MM.1S (cell line): ENCODE measurements at places on chromosomes 1 and 21.

DNA sequence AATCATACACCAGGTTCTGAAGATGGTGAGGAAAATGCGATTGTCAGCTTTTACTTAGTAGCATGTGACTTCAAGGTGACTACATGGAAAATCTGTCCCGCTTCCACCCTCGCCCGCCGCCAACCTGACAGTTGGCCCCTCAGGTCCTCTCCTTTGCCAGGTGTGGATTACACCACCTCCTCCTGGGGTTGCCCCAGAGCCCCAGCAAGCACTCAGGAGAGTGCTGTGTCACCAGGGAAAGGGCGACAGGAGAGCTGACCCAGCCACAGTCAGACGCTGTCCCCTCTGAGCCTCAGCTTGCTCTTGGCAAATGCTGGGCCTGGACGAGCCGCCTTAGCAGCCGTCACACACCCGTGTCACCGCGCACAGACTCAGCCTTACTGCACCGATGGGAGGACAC, 17.9 kb downstream of the PTTG1IP start:
- H3K4me1 ChIP-seq = no peaks in the 10 kb centered on the region
- no peak for DNase-seq
- H3K27me3 ChIP-seq = no peaks in the 10 kb centered on the region
- H3K4me3 ChIP-seq = no peak overlapping the region
- 0 out of 2 replicates have a peak, but pooled peaks cover 2% of the 10 kb centered on the region for H3K36me3 ChIP-seq

DNA sequence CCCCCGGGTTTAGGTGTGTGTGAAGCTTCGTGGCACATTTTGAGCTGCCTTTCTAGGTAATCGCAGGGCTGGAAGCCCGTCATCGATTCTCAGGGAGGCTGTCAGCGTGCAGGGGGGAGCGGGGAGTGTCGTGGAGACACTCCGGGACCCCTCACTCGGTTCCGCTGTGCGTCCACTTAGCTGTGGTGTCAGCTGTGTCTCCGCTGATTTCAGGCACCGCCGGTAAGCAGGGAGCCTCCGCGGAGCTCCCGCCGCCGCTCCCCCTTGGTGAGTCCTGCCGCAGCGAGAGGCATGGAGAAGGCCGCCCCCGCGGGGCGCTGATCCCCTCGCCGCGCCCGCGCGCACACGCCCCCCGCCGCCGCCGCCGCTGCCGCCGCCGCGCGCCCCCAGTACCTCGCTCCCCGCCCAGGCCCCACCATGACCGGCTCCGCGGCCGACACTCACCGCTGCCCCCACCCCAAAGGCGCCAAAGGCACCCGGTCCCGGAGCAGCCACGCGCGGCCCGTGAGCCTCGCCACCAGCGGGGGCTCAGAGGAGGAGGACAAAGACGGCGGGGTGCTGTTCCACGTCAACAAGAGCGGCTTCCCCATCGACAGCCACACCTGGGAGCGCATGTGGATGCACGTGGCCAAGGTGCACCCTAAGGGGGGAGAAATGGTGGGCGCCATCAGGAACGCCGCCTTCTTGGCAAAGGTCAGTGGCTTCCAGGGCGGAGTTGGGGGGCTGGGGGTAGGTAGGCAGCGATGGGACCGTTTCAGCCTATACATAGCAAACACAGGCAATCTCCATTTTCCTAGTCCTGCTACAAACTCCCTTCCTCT, 995 bp downstream of the VASH2 start:
- H3K4me3 ChIP-seq = peak overlapping the region; percentile 61
- H3K27ac ChIP-seq = no peak overlapping the region
- no peak for DNase-seq
- peaks cover 21% of the 10 kb centered on the region for H3K4me1 ChIP-seq
- no peaks in the 10 kb centered on the region for H3K36me3 ChIP-seq

DNA sequence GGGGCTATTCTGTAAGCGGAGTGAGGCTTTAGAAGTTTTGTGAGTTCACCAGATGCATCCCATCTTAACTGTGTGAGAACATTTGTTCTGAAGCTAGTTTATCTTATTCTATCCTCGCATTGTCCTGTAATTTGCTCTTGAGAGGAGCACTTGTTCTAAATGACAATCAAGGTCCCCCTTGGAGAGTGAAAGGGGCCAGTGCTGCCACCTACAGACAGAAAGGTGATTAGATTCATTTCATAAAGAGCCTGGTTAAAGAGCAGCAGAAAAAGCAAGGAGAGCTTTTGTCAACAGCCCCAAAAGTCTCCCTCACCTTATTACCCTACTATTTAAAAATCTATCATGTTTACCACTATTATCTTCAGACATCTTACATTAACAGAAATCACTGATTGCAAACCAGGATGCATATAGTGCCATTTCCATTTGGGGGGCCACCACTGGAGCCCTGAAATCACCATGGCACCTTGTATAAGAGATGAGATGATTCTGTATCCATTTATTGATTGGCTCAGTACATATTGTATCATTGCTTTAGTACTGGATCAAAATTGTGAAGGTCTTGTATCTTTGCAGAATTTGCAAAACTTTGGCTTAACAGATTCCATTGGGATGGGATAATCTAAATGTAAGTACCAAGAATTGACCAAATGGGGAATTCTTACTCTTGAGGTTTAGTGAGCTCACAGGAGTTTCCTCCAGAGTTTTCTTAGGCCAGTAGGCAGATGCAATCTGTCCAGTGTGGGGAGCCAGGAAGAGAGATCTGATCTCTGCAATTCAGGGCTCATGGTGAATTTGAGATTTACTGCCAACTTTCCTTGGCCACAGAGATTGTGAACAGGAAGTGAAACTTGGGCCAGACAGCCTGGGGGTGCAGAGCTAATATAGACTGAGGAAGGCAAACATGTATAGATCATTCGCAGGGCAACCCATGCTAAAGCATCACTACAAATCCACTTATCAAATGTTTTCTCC, 64.3 kb upstream of the TRABD2B start:
- H3K4me1 ChIP-seq = peaks cover 6% of the 10 kb centered on the region; the same call in 1 of the 2 replicates
- H3K27ac ChIP-seq = no peak overlapping the region
- no peaks in the 10 kb centered on the region for H3K36me3 ChIP-seq
- no peaks in the 10 kb centered on the region for H3K27me3 ChIP-seq
- H3K4me3 ChIP-seq = no peak overlapping the region

- no peak for DNase-seq
- no peak overlapping the region for H3K4me3 ChIP-seq
- no peaks in the 10 kb centered on the region for H3K4me1 ChIP-seq
- peaks cover 99% of the 10 kb centered on the region for H3K27me3 ChIP-seq
- H3K36me3 ChIP-seq = no peaks in the 10 kb centered on the region
- no peak overlapping the region for H3K27ac ChIP-seq
These were observed 16.0 kb upstream of the PDE9A start for GRCh38 chr21:42637267-42638041.

GRCh38 chr21:25960402-25960801, 210.2 kb downstream of the APP start:
- peaks cover 19% of the 10 kb centered on the region for H3K4me1 ChIP-seq
- no peak for DNase-seq
- H3K36me3 ChIP-seq = no peaks in the 10 kb centered on the region
- no peak overlapping the region; the same call in 1 of the 2 replicates for H3K4me3 ChIP-seq
- H3K27ac ChIP-seq = peak overlapping the region; percentile 72

DNA sequence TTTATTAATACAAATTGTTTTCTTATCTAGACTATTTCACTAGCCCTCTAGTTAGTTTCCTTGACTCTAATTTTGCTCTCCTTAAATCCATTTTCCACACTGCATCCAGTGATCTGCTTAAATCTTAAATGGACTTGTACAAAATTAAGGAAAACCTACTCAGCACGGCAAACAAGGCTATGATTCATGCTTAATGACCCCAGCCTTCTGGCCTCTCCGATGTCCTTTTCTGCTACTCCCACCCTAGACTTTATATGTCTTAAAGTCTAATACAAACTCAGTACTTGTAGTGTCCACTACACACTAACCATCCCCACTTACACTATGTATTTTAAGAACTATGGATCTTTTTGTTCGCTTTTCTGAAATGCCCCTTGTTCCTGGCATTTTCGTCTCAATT, 2.2 kb downstream of the TMED5 start:
- no peaks in the 10 kb centered on the region for H3K36me3 ChIP-seq
- no peaks in the 10 kb centered on the region for H3K4me1 ChIP-seq
- no peak for DNase-seq
- no peak overlapping the region for H3K27ac ChIP-seq
- no peaks in the 10 kb centered on the region for H3K27me3 ChIP-seq

DNA sequence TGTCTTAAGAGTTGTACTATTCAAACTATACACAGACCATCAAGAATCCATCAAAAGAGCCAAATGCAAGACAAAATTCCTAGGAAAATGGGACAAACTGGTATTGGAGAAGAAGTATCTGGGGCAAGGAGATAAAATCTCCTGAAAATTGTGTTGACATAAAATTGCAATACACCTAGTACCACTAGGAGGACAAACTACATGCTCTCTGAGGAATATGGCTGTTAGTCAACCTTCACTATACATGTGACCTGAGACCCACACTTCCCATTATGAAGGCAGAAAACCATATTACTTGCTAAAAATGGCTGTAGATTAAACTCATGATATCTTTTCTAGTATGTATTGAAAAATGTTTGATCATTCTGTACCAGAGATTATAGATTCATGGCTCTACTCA, 30.0 kb downstream of the IRF2BP2 start:
- no peak for DNase-seq
- no peak overlapping the region for H3K27ac ChIP-seq
- H3K4me1 ChIP-seq = no peaks in the 10 kb centered on the region
- no peaks in the 10 kb centered on the region for H3K36me3 ChIP-seq

GRCh38 chr1:179761296-179761695, 18.2 kb downstream of the FAM163A start:
- no peak overlapping the region for H3K4me3 ChIP-seq
- no peaks in the 10 kb centered on the region for H3K27me3 ChIP-seq
- DNase-seq = no peak
- H3K4me1 ChIP-seq = no peaks in the 10 kb centered on the region
- no peak overlapping the region for H3K27ac ChIP-seq

DNA sequence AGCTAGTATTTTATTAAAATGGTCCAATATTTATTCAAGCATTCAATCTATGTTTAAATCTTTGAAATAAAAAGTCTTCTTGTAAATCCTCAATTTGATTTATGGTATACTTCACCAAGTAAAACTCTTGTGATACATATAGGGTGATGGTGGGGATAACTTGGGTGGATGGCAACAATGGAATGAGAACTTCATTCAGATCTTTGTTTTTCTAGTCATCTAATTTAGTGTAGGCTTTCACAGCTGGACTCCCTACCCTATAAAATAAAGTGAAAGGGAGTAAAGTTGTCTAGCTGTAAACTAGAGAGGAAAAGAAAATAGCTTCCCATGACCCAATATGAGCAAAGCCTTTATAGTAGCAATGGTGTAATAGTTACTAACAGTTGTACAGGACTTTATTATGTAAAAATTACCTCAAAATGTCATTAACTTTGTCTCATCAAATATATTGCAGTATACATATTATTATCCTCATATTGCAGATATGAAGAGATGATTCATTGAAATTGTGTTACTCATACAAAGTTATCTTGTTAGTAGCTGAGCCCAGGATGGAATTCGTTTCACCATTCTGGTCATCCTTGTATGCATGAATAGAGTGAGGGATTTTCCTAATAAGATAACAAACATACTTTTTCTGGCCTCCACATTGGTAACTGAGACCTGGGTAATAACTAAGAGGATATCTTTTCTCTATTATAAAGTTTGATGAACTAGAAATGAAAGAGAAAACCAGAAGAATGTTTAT, 1377.7 kb upstream of the ADGRL4 start:
- H3K4me1 ChIP-seq = no peaks in the 10 kb centered on the region
- H3K27ac ChIP-seq = no peak overlapping the region
- H3K36me3 ChIP-seq = no peaks in the 10 kb centered on the region
- H3K27me3 ChIP-seq = no peaks in the 10 kb centered on the region
- no peak overlapping the region for H3K4me3 ChIP-seq

DNA sequence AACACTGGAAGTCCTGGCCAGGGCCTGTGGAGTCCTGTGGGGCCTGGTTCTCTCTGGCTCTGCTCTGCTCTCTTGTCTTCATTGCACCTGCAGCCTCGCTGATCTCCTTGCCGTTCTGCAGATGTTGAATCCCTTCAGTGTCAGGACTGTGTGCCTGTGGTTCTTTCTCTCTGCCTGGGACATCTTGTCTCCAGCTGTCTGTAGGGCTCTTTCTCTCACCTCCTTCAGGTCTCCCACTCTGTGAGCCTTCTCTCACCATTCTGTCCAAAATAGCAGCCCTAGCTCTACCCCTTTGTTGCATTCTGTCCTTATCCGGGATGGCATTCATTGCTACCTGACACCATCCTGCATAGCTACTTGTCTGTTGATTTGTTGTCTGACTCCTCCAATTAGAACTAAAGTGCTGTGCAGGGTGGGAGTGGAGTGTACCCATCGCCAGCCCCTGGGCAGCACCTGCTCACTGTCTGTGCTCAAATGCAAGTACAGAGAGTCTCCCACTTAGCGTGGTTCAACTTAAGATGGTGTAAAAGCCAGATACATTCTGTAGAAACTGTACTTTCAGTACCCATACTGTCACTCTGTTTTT, 8.9 kb downstream of the PGBD2 start:
- no peaks in the 10 kb centered on the region for H3K27me3 ChIP-seq
- peaks cover 7% of the 10 kb centered on the region; the same call in 1 of the 2 replicates for H3K36me3 ChIP-seq
- no peak overlapping the region for H3K4me3 ChIP-seq
- H3K4me1 ChIP-seq = no peaks in the 10 kb centered on the region

DNA sequence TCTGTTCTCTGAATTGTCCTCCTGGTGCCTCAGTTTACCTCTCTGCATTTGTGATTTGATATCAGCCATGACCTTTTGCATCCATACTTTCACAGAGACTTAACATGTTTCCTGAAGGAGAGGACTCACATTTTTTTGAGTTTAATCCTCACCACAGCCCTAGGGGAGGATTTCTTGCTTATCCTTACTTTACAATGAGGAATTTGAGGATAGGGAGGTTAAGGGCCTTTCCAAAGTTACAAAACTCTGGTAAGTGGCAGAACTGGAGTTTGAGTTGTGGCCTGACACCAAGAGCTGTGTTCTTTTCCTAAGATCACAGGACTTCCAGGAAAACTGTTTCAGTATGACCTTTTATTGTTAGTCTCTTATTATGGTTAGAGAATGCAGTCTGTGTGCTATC, 34.2 kb downstream of the TNFRSF8 start:
- no peak overlapping the region for H3K27ac ChIP-seq
- DNase-seq = no peak
- H3K27me3 ChIP-seq = no peaks in the 10 kb centered on the region
- no peak overlapping the region for H3K4me3 ChIP-seq
- no peaks in the 10 kb centered on the region for H3K36me3 ChIP-seq
